Retina (tissue), 1 donor: ENCODE measurements at places on chromosomes 5 and 9.
A peak's percentile ranks its signal among the peaks of the same experiment; 100 is the strongest.

DNA sequence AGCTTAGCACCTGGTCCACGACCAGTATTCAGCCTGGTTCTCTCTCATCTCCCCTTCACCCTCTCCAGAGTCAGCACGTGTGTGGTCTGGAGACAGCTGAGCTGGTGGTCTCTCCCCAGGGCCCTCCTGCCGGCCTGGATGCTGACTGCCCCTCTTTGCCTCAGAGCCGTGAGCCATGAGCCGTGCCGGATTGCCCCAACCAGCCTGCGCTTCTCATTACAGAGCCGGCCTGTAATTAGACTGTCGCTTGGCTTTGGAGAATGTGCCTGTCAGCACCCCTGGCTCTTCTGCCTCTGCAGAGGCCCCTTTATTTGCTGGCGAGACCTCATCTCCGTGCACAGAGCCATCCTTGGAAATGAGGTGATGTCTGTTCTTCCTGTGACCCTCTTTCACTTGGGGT is 118.7 kb upstream of the BOD1 start:
- peak; percentile 70 for DNase-seq

DNA sequence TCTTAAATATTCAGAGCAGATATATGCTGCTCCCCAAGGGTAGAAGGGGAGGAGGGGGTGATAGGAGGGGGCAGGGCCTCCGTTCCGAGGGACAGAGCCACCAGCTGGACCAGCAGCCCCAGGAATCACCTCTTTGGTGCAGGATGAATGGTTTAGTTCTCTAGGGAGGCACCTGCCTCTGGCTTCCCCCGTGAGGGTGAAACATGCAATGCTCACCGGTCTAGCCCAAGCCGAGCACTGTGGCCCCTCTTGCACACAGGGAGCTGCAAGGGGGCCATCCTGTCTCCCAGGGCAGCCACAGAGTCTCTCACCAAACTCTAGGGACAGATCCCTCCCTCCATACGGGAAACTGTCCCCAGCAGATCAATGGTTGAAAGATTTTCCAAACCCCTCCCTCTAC is 163.7 kb downstream of the DAB2IP start:
- DNase-seq: no peak

GRCh38 chr5:144457160-144457559 is 286.5 kb downstream of the KCTD16 start:
- no peak for DNase-seq

- DNase-seq: no peak
Measured at GRCh38 chr9:109107402-109108240, 12.1 kb downstream of the TMEM245 start.

- DNase-seq: no peak
Measured at GRCh38 chr5:122559676-122560075, 215.2 kb upstream of the SNX2 start.

GRCh38 chr5:179680780-179681401 is at the start of gene CBY3:
CBY3 (minus strand) TSS chr5:179681034; CDS start chr5:179680918, 116 bp downstream.
- no peak for DNase-seq

- DNase-seq: no peak
Measured at GRCh38 chr9:37675661-37676060, 24.9 kb downstream of the FRMPD1 start.

DNA sequence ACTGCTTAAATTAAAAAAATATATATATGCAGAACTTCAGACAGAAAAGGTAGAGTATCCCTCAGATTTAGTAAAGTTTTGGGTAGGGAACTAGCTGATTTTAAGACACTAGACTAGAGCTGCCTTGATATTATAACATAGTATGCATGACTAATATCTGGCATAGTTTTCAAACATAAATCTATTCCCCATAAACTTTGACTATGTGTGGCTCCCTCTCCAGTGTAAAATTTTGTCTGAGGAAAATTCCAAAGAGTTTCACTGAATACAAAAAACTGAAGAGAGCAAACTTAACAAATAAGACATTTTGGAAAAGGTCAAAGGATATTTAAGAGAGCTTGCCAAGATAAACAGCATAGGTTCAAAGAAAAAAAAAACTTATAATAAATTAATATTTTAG is 66.2 kb upstream of the ZNF462 start:
- DNase-seq: no peak

DNA sequence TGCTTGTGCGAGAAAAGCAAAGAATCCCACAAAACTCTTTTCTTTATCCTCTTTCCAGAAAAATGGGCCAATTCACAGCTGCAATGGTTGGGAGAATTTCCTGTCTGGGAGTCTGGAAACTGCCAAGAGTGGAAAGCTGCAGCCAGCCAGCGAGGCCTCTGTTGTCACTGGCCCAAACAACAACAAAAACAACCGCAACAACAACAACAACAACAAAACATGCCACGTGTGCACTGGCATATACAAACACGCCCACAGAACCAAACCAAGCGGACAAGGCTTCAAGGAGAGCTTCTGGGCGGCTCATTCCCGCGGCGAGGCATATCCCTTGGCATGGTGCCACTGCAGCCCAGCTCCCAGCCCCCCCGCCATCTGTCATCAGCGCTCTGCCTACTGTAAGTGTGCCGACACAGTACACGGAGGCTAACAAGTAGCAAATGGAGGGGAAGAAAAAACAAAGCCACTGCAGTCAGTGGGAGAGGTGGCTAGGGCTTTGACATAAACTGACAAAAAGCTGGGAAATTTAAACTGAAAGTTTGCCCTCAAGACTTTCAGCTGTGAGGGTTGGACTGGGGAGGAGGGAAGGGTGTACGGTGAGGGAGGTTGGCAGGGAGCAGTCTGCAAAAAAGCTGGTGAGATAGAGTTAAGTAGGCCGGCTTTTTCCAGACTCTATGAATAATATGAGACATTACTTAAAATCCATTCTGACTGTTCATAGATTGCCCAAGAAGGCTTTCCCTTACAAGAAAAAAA is 165.0 kb upstream of the ZNF462 start:
- peak; percentile 30 for DNase-seq
